Fibroblast of lung (primary cell): ENCODE measurements at places on chromosomes 7 and 10.

GRCh38 chr10:71736570-71736952 lies 17.0 kb upstream of the C10orf105 start:
- DNase-seq: no peak

DNA sequence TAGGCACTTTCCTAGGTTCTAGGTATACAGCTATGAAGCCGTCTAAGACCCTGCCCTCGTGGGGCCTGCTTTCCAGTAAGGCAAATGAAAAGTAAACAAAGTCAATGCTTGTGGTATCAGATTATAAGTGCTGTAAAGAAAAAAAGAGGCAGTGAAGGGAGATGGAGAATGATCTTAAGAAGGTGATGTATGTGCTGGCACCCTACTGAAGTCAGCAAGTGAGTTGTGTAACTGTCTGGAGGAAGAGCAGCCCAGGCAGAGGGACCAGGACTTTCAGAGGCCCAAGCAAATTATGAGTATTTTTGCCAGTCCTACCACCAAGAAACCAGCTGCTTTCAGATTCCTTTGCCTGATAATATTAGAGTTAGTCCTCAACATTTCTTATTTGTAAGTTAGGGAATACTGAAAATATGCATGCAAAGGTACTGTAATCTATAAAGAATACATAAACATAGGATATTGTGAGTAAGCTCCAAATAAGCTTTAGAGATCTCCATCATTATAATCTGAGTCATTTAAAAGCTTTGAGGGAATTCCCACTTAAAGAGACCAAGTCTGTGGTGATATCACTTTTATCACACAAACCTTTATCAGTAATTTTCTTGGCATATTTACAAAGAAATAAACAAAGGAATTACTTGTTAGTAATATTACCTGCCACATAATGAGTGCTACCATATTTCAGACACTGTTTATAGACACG lies 329.2 kb upstream of the LRGUK start:
- DNase-seq: peak; percentile 30

DNA sequence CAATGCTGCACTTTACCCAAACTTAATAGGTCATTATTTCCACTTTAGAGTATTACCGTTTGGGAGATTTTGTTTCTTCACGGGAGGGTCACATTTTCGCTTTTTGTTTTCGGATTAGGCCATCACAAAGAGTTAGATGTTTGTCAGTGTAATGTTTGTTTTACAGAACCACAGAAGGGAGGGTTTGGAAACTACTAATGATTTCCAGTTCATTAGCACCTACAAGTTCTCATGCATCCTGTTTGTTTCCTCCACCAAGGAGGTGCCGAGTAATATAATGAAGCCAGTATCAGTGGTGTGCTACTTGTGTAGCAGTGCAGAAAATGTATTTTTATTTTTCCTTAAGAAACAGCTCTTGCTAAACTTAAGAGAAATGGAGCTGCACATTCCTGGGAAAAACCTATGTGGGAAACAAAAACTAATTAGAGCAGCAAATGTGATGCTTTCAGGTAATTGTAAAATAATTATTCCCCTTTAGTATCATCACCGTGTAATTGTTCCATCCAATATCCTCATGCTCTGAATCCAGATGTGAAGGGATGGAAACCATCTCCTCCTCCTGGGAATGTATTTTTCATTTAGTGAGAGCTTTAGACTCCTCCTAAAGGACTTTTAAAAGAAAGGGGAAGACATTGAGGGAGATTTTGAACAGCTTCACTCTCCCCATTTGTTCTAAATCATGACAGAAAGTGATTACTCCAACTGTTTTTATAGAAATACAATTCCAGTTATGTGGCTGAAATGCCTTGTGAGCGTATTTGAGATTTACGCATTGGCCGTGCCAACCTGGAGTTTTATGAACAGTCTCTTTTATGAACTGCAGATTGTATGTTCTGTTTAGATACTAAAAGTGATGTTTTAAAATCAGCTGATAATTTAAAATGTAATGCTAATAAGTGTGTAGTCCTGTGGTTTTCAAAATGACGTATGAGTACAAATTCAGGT lies 5.6 kb downstream of the CELF2 start:
- DNase-seq: no peak

GRCh38 chr7:28926871-28927597 lies 31.1 kb downstream of the TRIL start:
- DNase-seq: peak; percentile 94

DNA sequence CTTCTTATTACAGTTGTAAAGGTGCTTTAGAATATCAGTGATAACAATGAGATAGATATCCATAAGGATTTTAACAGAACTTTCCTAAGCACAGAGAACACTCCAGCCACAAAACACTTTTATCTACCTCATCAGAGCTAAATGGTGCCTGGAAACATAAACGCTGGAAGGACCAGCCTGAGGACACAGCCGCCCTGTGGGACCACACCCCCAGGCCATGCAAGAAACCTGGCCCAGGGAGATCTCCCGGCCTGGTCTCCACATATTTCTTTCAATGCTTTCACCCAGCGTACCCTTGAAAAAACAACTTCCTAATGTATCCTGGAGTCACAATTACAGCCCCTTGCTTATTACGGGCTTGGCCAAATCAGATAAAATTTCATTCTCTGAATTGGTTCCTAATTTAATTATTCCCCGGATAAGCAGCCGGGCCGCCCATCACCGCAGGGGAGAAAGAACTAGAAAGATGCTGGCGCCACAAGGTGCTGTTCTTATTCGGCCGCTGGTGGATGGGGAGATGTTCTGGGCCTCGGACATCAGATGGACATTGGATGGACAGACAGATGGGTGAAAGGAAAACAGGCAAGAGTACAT lies 11.8 kb downstream of the CHST15 start:
- no peak for DNase-seq

DNA sequence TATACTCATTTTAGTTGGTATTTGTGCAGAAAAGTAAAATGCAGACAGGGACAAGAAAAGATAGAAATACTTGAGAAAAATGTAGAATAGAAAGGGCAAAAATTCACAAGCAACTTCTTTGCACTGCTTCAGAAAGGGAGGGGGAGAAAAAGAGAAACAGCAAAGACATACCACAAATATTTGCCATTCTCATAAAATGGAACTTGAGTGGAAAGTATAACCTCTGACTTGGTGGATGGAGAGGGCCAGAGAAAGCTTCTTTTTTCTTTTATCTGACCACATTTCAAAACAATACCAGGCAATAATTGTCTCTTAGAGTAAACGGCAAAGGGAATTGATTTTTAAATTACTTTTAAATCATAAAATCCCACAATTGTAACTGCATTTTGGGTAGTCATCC lies 35.8 kb upstream of the TRUB1 start:
- DNase-seq: peak; percentile 66

- DNase-seq: no peak
These were observed 19.7 kb upstream of the RPEL1 start for GRCh38 chr10:103225939-103226338.

GRCh38 chr7:138738114-138738513 lies 37.0 kb upstream of the SVOPL start:
- no peak for DNase-seq
